Lower lobe of right lung (tissue), 2 donors: ENCODE measurements at places on chromosomes 1 and 21. TPM values are rescaled to one million over a fixed set of nuclear protein-coding genes. Genes with fewer than 3 reads are reported as not detected.

The PPCS gene
- total RNA-seq = 55.0 TPM

The KRTAP19-3 gene
- total RNA-seq = not detected

The FTCD gene
- total RNA-seq = 1.5 TPM

The CACNA1S gene
- total RNA-seq = 0.06 TPM

The TRIM62 gene
- total RNA-seq = 6.5 TPM

The FCMR gene
- total RNA-seq = 6.8 TPM

The GABPA gene
- total RNA-seq = 29.3 TPM
